ENCODE measurements at places on chromosomes 11 and 22.

DNA sequence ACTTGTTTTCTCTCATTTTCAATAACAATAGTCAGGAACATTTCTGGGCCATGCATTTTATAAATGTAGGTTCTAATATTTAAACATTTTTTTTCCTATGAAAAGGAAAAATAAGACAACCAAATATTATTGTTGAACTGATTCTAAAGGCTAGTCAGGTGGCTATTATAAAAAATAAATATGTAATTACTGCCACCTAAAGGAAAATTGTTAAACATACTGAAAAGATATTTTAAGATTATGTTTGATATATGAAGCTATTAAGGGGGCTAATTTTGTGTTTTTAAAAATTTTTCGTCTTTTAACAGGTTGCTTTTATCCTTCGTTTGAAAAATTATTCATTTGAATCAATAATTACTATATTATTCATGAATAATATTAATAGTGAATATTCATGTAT is 62.2 kb upstream of the FDX1 start:
- DNase-seq = no peak

GRCh38 chr11:64291262-64291751 is at the start of gene KCNK4:
Gene KCNK4 (plus strand): TSS chr11:64291302. CDS start chr11:64293019, 1,717 bp downstream.
- DNase-seq = no peak

GRCh38 chr11:65642014-65642671 is 4.2 kb downstream of the SIPA1 start:
- DNase-seq = no peak

GRCh38 chr11:74141241-74141695 is 29.5 kb downstream of the C2CD3 start:
- DNase-seq = no peak

- no peak for DNase-seq
Measured at GRCh38 chr11:11272254-11272653, 80.8 kb downstream of the CSNK2A3 start.

All from left renal pelvis (tissue), 4 donors.